ENCODE measurements at places on chromosomes 7 and 10.

DNA sequence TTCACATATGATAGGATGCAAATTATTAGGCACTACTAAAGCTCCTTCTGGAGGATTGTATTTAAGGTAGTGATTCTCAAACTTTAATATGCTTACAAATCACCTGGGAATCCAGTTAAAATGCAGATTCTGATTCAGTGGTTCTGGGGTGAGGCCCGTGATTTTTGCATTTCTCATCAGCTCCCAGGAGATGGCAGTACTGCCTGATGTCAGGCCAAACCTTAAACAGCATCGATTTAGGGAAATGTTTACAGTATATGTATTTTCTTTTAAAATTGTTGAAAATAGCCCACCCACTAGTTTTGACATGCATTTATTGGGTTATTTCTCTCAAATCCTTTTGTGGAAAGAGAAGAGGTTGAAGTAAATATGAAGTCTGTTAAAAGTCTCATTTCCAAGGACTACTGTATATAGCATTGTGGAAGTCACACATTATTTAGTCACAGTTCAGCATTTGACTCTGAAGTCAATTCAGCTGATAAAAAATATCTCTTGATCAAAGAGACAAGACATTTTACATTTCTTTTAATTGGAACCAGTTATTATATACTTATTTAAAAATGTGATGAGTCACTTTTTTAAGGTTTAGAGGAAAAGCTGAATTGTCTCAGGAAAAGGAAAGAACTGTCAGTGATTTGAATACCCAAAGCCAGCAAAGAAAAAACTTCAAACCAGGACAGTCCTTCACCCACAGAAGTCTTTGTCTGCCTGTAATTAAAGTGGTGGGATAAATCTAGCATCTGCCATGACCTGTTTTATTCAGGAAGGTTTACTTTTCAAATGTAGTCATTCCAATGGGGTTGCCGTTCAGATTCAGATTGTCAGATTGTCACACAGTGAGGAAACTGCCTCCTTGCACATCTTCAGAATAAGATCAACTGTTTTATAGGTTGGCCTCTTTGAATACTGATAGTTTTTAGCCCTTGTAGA, 21.1 kb upstream of the HBP1 start:
- DNase-seq, result peak; percentile 42

DNA sequence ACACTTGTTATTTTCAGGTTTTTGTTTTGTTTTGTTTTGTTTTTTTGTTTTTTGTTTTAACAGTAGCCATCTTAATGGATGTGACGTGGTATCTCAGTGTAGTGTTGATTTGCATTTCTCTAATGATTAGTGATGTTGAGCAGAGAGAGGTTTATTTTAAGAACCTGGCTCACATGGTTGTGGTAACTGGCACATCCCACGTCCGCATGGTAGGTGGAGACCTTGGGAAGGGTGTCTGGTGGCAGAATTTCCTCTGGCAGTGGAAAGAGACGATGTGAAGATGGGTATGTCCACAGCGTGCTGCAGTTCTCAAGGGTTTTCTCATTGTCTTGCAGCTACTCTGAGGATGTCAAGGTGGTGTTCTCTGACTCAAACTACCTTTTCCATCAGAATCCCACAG, 252.2 kb downstream of the GALNT17 start:
- no peak for DNase-seq

- DNase-seq, result no peak
These were observed 337.0 kb downstream of the FRMD4A start for GRCh38 chr10:13993673-13994089.

DNA sequence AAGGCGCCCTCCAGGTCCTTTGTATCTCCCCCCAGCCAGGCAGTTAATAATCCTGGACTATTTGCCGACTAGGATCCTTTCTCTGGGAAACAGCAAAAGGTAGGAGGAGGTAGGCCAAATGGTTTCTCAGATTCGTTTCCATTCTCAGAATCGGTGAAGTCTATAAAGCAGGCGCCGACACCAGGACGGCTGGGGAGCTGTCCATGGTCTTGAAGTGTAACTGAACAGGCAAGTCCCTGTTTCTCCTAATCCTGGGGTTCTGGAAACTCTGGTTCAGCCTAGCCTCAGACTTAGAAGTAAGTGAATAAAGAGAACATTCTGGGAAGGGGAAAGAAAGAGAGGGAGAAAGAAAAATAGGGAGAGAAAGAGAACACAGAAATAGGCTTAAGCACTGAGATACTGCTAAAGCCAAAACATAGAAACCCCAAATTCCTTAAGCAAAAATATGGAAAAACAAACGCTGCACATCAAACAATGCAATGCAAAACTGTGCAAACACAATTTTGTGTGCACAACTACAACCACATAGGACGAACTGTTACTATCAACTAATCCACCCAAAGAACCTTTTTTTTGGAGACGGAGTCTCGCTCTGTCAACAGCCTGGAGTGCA, 11.1 kb upstream of the INA start:
- DNase-seq, result peak; percentile 72

DNA sequence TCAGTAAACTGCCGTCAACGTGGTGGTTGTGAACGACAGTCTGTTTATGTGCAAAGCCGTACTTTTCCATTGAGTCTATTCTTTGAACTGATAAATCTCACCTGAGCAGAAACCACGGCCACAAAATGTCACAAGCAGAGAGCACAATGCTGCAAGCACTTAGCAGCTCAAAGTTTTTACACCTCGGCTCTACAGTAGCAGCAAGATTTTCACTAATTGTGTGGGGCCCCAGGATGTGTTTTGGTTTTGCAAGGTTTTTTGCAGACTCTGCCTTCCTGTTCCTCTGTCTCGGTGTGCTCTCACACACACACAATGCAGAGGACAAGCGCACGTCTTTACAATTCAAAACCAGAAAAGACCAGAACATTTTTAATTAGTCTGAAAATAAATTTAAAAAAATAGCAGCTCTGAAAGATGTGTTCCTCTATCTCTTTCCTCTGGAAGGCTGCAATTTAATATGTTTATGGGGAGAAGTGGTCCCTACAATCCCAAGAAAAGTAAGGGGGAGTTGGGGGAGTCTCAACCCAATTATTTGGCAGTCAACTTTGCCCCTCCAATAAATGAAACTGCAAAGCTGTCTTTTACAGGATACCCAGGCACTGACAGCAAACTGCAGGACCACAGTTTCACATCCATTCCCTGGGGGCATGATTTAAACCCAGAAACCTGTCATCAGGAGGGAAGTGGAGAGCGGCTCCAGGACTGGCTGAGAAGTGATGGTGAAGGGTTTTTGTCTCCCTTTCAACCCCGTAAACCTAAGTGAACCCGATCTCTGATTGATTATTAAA, 73.8 kb upstream of the SFMBT2 start:
- no peak for DNase-seq

- peak; percentile 16 for DNase-seq
These were observed at the start of gene PRLHR for GRCh38 chr10:118595598-118596425. Gene PRLHR, minus strand, starts transcription at chr10:118595648. Its CDS starts 404 bp downstream, at chr10:118595244.

- DNase-seq, result no peak
These were observed 3.1 kb upstream of the ASIC3 start for GRCh38 chr7:151045262-151045661.

GRCh38 chr10:101569323-101569621, 18.8 kb downstream of the POLL start:
- no peak for DNase-seq

DNA sequence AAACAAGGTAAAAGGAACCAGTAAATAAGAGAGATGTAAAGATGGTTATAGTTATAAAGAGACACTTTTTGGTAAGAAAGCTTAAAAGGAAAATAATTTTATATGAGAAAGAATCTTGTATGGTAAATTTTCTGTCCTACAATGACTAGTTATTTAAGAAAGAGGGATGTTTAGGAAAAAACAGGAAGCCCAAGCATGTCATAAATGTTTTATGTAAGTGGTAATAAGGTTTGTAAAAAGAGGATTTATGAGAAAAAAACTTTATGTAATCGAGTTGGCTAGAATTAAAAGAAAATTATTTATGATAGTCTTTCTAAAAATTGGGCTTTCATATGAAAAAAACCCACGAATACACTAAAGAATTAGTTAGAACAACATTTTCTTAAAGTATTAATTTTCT, 34.2 kb upstream of the CREB3L2 start:
- DNase-seq, result no peak

DNA sequence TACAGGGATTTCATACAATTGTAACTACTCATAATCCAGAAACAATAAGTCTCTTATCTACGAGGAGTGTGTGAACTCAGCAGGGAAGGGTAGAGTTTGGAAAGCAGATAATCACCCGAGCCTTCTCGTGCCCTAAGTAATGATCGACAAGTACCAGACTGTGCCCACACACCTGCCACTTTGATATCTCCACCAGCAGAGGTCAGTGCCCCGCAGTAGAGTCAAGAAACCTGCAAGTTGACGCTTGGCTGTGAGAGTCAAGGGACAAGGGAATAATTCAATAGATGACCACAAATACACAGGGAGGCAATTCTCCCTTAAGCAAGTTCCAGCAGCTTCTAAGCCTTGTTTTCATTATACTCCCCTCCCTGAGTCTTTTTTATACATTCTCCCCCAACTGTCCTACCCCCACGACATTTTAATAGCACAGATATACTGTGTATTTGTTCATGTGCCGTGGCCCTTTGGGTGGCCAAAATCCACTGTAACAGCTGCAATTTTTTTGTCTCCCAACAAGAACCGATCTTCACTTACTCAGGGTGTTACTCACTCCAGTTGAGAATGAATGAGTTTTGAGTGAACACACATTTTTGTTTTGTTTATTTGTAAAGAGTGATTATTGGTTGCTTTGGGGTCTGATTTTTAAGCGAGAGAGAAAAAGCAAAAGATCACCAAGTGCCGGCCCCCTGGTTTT, 106.9 kb upstream of the RHEB start:
- peak; percentile 32 for DNase-seq

DNA sequence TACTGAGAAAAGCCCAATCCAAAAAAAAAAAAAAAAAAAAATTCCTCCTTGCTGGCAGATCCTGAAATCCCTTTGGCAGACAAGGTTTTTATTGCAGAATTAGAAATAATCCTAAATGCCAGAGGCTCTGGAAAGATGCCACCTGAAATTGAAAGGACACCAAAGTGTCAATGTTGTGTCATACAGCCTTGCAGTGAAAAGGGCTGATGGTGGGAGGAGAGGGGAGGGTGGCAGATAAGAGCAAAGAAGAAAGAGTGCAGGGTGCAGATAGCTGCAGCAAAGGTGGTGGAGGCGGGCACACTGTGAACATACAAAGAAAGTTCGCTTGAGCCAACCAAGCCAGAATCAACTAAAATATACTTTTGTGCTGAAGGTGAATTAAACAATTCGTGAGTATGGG, 8.2 kb upstream of the OPTN start:
- DNase-seq, result no peak

DNA sequence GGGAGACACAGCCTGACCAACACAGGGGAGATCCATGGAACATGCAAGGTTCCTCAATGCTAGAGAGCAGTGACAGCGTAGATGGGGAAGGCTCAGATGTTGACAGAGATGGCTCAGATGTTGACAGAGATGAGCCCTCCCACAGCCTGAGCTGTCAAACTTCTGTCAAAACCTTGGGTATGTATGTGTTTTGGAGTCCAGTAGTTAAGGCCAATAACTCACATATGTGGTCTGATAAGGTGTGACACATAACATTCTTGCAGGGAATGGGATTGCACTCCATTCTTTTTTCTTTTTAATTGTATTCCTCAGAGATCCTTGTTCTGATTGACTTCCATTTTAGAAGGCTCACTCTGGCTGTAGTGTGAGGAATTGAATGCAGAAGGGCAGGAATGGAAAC, 136.3 kb downstream of the C1GALT1 start:
- no peak for DNase-seq

DNA sequence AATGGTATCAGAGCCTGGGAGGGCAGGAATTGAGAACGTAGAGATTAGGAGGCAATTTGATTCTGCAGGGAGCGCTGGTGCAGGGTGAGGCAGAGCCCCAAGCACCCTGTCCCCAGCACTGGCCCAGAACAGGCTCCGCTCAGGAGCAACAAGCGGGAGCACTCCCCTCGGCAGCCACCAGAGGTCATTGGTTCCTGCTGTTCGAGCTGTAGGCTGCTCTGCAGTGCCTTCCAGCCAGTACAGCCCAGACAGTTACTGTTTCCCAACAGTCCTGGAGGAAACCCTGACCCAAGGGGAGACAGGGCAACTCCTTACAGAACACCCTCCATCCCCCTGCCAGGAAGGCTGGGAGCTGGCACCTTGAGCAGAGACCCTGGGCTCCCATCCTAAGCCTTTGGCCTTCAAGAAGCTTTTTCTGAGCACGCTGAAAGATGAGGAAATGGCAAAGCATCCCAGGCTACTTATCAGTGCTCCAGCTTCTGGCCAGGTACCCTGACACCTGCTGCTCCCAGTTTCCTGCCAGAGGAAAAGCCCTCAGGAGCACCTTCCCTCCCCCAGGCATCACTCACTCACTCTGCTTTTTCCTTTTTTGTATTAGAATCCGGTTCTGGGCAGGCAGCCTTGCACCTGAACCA, 71.2 kb upstream of the EFCAB10 start:
- peak; percentile 71 for DNase-seq

GRCh38 chr10:45034301-45034700, 33.6 kb downstream of the ZNF22 start:
- DNase-seq, result no peak

DNA sequence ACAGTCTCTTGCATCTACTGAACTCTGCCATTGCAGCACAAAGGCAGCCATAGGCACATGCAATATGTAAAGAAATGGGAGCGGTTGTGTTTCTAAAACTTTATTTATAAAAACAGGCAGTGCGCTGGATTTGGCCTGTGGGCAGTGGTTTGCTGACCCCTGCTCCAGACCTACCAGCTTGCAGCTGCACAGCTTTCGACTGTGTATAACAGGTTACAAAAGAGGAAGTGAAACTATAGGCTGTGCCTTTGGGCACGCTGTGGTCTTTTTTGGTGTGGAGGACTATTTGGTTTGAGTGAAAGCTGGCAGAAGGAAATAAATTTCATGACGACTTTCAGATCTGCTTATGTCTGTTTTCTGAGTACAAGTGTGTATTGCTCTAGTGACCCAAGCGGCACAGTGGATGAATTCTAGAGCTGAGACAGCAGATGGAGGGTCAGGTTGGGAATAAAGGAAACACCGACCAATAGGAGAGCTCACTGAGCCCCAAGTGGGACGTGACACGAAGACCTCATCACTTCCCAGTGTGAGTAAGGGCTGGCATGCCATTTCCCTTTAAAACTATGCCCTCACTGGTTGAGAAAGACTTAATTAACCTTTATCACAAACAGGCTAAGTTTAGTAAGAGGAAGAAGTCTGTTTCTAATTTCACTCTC, 152.7 kb downstream of the ANK3 start:
- peak; percentile 12 for DNase-seq

- DNase-seq, result no peak
These were observed 137.4 kb downstream of the MGMT start for GRCh38 chr10:129604333-129605032.

All from amniotic epithelial cell (primary cell).